Stimulated activated CD8-positive, alpha-beta memory T cell treated with anti-CD3 and anti-CD28 coated beads, Interleukin-2, amount 100 ng/mL, for 1 hour (primary cell): ENCODE measurements at places on chromosomes 5 and 9.

GRCh38 chr9:90022474-90022873 is 417.7 kb downstream of the GADD45G start:
- DNase-seq = no peak

- DNase-seq = no peak
These were observed 929 bp upstream of the PLPP6 start for GRCh38 chr9:4661165-4661564.

DNA sequence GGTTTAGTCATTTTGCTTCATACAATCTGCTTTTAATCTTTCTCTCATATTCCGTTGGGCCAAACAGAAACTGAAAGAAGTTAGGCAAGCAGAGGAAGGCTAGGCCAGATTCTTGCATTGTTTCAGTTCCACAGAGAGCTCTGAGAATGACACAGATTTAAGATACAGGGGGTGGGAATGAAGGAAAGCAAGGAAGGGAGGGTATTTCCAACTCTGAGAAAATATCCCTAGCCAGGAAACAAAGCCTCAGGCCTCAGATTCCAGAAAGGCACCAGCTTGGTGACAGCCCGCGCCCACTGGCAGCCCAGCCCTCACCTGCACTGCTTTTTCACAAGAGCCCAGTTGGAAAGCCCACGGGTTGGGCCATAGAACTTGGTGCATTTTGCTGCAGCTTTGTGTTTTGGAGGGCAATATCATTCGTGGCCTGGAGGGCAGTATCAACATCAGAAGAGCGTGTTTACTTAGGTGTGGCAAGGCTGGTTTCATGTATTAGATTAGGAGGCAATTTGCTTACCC is 63.5 kb downstream of the ENC1 start:
- no peak for DNase-seq

GRCh38 chr9:22529426-22530199 is 83.0 kb downstream of the DMRTA1 start:
- DNase-seq = no peak

DNA sequence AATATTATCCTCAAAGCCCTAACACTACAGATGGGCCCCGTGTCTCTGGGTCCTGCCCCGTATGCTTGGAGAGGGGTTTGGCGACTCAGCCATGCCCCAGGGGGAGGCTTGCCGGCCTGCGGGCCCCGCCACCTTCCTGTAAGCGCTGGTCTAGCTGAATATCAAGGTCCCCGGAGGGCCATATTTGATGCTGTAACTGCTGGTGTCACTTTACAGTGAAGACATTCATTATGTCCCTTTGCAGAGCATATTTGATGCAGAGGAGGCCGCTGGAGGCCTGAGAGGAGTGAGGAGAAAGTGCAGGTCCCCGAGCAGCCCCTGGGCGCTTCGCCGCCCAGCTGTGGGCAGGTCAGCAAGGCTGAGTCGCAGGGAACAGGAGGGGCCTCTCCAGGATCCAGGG is 16.8 kb downstream of the IRX4 start:
- no peak for DNase-seq

DNA sequence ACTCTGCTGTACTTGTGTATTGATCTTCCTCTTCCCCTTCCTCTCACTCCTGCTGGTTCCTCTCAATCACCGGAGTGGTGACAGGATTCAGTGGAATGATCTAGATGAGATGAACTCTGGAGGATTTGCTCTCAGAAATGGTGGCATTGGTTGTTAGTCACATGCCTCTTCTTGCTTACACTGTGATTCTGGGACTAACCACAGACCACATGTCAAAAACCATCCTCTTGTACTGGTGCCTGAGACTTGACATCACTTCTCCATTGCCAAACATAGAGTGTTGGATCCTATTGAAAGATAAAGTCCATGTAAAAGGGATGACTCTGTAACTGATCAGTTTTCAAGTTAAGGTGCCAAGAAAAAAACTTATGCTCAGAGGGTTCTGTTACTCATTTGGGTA is 506.5 kb downstream of the DMAC1 start:
- no peak for DNase-seq

DNA sequence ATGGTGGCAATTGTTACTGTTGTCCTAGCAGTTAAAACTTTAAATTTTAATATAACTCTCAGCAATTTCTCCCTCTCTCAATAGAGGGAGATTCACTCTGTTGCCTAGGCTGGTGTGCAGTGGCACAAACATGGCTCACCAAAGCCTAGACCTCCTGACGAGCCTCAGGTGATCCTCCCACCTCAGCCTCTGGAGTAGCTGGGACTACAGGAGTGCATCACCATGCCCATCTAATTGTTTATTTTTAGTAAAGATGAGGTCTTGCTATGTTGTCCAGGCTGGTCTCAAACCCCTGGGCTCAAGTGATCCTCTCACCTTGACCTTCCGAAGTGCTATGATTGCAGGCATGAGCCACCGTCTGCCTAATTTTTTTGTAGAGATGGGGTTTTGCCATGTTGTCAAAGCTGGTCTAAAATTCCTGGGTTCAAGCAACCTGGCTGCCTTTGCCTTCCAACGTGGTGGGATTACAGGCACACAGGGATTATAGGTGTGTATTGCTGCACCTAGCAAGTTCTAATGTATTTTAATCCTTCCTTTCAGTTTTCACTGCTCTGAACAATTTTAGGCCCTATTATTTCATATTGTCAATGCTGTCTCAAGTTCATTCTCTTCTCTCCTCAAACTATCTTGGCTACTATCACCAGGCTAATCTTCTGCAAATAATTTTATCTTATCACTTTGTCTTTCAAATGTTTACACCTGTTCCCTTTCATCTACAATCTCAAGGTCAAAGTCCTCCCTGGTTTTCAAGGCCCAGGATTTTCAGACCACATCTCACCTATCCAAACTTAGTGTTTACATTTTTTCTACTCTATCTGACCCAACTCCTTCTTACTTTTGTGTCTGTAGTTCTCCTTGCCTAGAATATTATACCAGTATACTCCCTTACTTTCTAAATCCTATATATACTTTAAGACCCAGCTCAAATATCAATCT is 18.9 kb downstream of the ALDH1A1 start:
- DNase-seq = no peak

GRCh38 chr5:39717176-39717897 is 292.6 kb upstream of the DAB2 start:
- DNase-seq = no peak

- no peak for DNase-seq
These were observed 125.7 kb downstream of the COL23A1 start for GRCh38 chr5:178464431-178465048.

GRCh38 chr9:133990366-133991213 is 1.5 kb downstream of the VAV2 start:
- no peak for DNase-seq

DNA sequence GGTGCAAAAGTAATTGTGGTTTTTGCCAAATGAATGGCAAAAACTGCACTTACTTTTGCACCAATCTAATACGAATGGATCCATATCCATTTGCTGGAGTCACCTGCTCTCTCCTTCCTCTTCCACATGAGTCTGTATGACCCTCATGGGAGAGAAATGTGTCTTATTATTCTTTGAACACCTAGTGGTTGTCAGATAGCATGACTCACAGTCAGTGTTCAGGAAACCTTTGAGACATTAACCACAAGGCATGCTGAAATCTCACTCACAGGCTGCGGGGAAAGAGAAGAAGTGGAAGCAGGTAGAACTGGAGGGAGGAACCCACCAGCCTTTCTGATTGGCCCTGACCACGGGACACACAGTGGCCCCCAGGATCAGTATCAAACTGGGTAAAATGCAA is 222.8 kb upstream of the KLF4 start:
- DNase-seq = no peak

- DNase-seq = no peak
These were observed 84.6 kb downstream of the ANKRD55 start for GRCh38 chr5:56148453-56148971.

- DNase-seq = no peak
These were observed at the start of gene FGD3 for GRCh38 chr9:92947268-92948037. FGD3 (plus strand) TSS chr9:92947523; CDS start chr9:92976257, 28,734 bp downstream.

- DNase-seq = no peak
These were observed 79.0 kb upstream of the RAI14 start for GRCh38 chr5:34576891-34577666.

GRCh38 chr9:82489201-82489821 is 500.7 kb downstream of the SPATA31D1 start:
- DNase-seq = no peak

DNA sequence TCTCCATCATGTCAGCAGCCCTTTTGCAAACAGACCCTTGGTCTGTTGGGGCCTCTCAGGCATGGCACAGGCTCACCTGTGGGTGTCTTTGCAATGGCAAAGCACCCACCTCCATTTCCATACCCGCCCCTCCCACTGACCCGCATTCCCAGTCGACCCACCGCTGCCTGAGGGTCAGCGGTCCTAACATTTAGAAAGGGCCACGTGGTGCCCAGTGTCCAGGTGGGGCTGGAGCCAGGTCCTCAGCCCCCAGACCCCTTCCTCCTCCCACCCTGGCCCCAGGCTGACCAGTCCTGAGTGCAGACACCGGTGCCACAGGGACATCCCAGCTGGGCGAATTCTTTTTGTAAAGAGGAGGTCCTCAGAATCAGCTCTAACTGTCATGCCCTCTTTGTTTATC is 43.3 kb upstream of the CEP72 start:
- no peak for DNase-seq

- no peak for DNase-seq
These were observed 45.1 kb upstream of the TRIO start for GRCh38 chr5:14097998-14098471.

DNA sequence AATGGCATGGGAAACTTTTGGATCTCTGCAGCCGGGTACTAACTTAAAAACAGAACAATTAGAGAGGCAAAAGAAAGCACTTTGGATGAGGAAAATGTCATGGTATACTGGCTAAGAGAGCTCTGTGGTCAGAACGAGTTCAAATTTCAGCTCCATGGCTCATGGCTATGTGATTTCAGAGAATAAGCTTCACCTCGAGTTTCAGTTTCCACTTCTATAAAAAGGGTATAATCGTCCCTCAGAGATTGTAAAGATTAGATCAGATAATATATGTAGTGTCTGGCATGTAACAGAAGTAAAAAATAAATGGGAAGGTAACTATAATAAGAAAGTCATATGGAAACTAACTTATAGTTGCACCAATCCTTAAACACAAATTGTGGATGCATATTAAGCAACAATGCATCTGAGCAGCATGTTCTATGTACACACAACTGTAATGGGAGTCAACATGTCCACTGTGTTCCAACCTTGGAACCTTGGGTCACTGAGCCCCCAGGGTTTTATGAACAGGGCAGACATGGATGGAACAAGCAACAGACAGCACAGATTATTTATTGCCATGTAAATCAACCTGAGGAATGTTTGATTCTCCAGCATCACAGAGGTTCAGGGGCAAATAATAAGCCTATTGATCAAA is 145.4 kb downstream of the MAPKAP1 start:
- no peak for DNase-seq

DNA sequence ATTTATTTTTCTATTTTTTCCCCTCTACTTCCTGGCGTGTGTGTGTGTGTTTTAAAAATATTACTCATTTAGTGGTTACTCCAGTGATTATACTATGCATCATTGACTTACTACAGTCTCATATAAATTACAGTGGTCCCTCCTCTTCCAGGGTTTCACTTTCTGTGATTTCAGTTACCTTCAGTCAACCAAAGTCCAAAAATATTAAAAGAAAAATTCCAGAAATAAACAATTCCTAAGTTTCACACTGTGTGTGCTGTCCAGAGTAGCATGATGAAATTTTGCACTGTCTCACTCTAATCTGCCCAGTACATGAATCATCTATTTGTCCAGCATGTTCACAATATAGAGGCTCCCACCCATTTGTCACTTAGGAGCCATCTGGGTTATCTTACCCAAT is 47.4 kb upstream of the CCDC112 start:
- DNase-seq = no peak

DNA sequence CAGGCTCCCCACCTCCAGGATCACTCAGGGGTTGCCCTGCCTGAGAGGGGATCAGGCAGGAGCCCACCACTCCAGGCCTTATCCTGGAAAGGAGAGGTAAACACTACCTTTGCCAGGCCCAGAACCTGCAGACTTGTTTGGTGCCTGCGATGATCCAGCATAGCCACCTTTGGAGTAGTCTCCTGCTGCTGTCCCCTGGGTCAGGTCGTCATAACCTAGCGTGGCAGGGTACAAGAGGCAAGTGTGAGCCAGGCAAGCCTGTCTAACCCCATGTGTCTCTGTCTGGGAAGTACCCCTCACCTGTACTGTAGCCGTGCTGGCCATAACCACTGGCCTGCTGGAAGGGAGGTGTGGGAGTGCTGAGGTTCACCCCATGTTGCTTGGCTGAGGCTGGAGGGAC is 106.1 kb downstream of the UBE2R2 start:
- DNase-seq = no peak

- DNase-seq = no peak
These were observed 44.2 kb downstream of the TLE4 start for GRCh38 chr9:79616013-79616412.

- DNase-seq = no peak
These were observed 1849.5 kb upstream of the ACO1 start for GRCh38 chr9:30534896-30535295.

DNA sequence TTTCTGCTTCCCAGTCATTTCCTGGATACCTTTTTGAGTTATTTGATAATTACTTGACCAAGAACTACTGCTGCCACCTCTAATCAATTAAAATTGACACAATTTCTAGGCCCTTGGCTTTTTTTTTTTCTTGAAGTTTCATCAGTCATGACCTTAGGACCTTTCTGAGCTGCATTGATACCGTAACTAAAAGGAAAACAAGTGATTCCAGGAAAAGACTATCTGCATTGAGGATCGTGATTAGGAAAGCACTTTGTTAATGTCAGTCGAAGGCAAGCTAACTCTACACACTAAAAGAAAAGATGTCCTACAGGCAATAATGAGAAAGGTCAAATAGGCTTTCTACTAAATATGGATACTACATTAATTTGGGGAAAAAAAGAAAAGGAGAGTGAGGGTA is 69.9 kb downstream of the ARSB start:
- DNase-seq = no peak

DNA sequence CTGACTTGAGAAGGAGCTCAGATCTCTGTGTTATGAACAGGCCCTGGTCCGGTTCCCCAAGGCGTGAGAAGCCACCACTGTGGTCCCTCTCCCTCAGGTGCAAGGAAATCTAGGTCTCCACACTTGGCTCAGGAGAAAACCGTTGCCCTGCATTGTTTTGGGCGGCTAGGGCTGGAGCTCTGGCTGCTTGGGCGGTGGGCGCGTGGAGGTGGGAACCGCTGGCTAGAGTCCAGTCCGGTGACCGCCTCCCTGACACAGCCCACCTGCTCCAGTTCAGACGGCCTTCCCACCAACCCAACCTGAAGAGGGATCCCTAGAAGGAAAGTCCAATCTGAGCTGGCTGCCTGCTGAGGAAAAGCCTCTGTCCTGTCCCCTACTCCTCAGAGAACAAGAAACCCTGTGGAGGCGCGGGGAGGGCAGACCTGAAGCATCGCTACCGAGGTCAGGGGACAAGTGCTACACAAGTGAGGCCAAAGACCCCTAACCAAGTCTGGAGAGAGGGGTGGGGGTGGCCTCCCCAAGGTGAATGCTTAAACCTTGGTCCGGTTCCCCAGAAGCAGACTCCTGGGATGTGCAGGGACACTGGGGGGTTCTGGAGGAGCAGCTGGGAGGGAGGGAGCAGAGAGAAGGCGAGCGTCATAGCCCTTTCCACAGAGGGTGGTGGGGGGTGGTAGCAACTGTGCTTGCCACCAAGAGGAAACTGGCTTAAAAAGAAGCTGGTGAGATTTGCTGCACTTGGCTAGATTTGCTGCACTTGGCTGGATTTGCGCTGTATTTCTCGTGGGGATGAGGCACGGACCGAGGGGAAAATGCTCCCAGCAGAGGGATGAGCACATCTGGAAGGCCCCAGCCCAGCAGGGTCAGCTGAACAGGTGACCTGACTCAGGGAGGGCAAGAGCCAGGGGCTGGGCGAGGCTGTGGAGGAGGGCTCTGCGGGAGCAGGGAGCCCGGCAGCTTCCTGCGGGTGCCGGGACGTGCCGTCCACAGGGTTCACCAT is 65.2 kb downstream of the RAPGEF1 start:
- no peak for DNase-seq

GRCh38 chr9:121388140-121388905 is 18.3 kb upstream of the STOM start:
- no peak for DNase-seq
